Thyroid gland (tissue), 4 donors: ENCODE measurements at places on chromosomes 1 and 21.

DNA sequence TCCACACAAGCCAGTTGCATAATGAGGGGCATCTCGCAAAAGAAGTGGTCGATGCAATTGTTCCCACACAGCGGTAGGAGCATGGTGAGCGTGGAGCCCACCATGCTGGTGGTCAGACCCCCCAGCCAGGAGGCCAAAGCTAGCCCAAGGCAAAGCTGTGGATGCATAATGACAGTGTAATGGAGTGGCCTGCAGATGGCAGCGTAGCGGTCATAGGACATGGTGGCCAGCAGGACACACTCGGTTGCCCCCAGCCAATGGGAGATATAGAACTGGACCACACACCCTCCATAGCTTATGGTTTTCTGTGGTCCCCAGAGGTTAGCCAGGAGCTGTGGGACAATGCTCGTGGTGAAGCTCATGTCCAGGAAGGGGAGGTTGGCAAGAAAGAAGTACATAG lies 4.3 kb downstream of the OR2C3 start:
- H3K27me3 ChIP-seq, result no peaks in the 10 kb centered on the region
- no peak overlapping the region for H3K27ac ChIP-seq
- H3K4me1 ChIP-seq, result no peaks in the 10 kb centered on the region
- no peak overlapping the region for H3K4me3 ChIP-seq

- peaks cover 5% of the 10 kb centered on the region for H3K36me3 ChIP-seq
- no peak overlapping the region for H3K4me3 ChIP-seq
- no peak overlapping the region for H3K27ac ChIP-seq
- DNase-seq, result no peak
- no peaks in the 10 kb centered on the region for H3K27me3 ChIP-seq
Measured at GRCh38 chr1:25566730-25567341, 23.4 kb downstream of the LDLRAP1 start.

GRCh38 chr1:230839173-230839572 lies 29.1 kb downstream of the C1orf198 start:
- H3K36me3 ChIP-seq, result peaks cover 26% of the 10 kb centered on the region
- no peaks in the 10 kb centered on the region for H3K4me1 ChIP-seq
- H3K4me3 ChIP-seq, result no peak overlapping the region
- DNase-seq, result no peak
- H3K27me3 ChIP-seq, result no peaks in the 10 kb centered on the region

DNA sequence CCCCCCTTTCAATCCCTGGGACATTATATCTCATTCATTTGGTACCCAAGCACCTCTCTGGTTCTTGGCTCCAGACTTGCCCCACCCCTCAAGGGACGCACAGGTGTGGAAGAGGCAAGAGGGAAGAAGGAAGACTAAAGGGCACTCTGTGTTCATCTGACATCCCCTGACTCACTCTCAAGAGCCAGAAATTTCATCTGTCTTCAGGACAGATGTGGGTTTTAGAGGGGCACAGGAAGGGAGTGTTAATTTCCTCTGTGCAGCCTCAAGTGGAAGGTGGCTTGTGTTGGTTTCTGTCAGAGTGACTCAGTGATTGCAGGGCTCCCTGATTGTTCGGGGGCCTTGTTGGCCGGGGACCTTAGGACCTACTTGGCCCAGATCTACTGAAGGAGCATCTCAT lies 2.4 kb downstream of the C2CD4D start:
- H3K4me3 ChIP-seq, result no peak overlapping the region
- H3K27me3 ChIP-seq, result no peaks in the 10 kb centered on the region
- H3K36me3 ChIP-seq, result no peaks in the 10 kb centered on the region
- peak overlapping the region; percentile 72 for H3K27ac ChIP-seq

DNA sequence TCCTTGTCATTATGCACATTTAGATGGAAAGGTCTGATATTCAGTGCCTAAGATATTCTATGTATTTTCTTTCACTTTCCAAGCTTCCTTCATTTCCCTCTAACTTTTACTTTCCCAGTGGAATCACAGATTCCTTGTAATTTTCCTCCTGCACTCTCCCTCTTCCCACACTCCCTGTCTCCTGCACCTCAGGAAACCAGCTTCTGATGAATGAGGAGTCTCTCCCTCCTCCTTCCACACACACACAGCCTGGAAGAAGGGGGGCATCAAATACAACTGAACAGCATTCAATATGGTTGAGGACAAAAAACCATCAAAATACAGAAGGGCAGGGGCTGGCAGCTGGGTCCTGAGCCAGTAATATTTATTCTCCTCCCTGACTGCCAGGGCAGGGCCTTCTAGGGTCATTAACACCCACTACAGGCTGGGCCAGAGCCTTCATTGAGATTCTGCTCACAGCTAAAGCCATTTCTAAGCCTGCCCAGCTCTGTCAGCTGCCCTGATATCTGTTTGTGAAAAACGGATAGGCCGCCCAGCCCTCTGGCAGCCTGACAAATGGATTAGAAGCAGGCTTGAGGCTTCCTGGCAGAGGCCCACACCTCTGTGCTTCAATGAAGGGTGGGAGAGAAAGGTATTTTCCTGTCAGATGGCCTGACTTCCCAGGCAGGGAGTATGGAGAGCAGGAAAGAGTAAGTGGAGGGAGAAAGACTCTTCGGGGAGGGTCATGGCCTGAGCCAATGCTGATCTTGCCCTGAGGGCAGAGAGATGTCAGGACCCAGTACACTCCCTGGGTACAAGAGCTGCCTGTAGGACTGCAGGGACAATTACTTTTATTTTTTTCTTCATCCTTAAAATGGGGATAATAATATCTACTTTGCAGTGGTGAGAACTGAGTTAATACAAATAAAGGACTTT lies 138.9 kb upstream of the SPATA6 start:
- no peaks in the 10 kb centered on the region for H3K27me3 ChIP-seq
- H3K36me3 ChIP-seq, result no peaks in the 10 kb centered on the region
- H3K4me3 ChIP-seq, result no peak overlapping the region
- H3K4me1 ChIP-seq, result peaks cover 6% of the 10 kb centered on the region

DNA sequence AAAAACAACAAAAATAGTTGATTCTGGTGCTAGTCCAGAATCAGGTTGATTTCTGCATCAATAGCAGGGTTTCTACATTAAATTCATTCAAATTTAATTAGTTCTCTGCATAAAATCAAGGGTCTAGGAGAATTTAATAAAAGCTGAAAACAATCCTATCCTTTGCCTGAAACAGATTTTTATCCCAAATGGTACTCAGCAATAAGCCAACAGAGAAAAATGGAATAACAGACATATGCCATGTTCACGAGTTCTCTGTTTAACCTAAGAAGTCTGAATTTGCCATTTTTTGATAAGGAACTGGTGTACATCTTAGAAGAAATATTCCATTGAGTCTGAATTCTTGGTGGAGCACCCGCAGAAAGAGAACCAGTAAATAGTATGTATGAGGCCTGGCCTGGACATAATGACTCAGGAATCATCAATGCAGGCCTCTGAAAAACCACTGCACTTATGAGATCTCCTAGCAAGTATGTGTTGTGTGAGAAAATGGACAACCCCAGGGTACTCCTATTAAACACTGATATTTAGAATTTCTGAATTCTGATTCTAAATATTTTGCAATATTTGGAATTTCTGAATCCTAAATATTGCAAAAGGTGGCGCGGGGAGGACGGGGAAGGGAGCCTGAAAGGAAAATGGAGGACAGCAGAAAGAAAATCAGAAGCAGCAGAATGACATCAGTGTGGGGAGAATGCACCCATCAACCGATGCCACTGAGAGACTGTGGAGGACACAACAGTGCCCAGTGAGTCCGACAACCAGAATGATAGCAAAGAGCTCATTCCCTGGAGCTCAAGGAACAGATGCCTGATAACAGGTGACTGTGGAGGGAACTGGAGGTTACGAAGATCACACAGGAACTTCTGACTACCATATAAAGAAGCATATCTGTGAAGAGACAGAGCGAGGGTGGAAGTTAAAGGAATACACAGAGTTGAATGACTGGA lies 97.6 kb downstream of the APP start:
- no peak overlapping the region for H3K4me3 ChIP-seq
- H3K36me3 ChIP-seq, result no peaks in the 10 kb centered on the region
- H3K27me3 ChIP-seq, result no peaks in the 10 kb centered on the region
- DNase-seq, result no peak
- peaks cover 37% of the 10 kb centered on the region for H3K4me1 ChIP-seq

DNA sequence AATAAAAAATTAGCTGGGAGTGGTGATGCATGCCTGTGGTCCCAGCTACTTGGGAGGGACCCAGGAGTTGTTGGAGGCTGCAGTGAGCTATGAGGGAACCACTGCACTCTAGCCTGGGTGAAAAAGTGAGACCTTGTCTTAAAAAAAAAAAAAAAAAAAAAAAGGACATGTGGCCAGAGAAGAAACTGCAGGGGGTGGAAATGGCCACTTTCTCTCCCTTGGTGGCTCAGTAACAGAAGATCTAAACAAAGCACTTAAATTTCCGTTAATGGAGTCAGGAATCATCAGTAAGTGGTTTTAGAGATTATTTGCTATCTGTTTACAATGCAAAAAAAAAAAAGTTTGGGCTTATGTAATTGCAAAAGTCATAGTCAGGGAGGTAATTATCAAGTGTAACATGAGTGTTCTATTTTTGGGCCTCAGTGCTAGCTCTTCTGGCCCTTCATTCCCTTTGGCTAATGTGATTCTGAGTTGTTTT lies 19.3 kb upstream of the OPRD1 start:
- no peaks in the 10 kb centered on the region for H3K4me1 ChIP-seq
- no peaks in the 10 kb centered on the region for H3K36me3 ChIP-seq
- no peak for DNase-seq
- no peak overlapping the region for H3K27ac ChIP-seq
- H3K4me3 ChIP-seq, result no peak overlapping the region

GRCh38 chr1:234833118-234833517 lies 223.1 kb upstream of the IRF2BP2 start:
- H3K27me3 ChIP-seq, result no peaks in the 10 kb centered on the region
- H3K4me1 ChIP-seq, result no peaks in the 10 kb centered on the region
- H3K4me3 ChIP-seq, result no peak overlapping the region
- no peaks in the 10 kb centered on the region for H3K36me3 ChIP-seq
- no peak for DNase-seq

DNA sequence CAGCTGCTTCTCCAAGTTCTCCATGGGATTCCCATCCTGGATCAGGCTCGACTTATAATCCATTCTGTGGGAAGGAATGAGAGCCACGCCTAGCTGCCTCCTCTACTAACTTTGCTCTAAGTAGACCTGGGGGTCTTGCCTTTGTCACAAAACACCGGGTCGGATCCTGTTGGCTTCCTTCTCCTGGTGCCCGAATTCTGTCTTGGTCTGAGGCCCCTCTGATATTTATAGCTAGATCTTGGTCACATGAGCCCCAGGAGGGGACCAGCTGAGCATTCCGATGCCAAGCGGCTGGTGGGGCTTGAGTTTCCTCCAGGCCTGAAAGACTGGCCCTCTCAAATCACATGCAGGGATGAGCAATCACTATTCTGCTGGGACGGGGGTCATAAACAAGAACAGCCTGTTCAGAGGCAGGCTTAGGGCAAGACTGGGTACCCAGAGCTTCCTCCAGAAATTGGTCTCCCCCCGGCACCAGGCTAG lies at the start of gene TRIM63:
TRIM63 (minus strand) TSS at position 199 of the 480 bp plus-strand sequence; CDS start at position 63, 136 bp downstream.
- H3K4me3 ChIP-seq, result no peak within 1 kb of the TSS
- no peak for DNase-seq
- no peaks in the 10 kb centered on the region for H3K27me3 ChIP-seq
- H3K4me1 ChIP-seq, result no peaks in the 10 kb centered on the region
- H3K27ac ChIP-seq, result no peak within 1 kb of the TSS

DNA sequence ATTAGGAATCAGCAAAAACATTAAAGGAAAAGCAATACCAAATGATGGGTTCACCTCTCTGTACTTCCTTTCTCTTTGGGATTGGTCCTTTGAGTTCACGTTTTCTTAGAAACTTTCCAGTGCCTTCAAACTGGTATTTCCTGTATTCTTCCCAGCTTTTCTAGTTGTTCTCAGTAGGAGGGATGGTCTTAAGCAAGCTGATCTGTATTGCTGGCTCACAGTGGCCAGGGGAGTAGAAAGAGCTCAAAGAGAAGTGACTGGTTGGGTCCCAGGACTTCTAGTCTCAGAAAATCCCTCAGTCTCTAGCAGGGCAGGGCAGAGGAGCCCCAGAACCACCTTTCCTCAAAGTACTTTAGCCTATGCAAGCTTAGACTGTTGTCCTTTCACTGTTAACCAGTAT lies 10.1 kb upstream of the USP24 start:
- no peak for DNase-seq
- no peaks in the 10 kb centered on the region for H3K27me3 ChIP-seq
- H3K4me1 ChIP-seq, result no peaks in the 10 kb centered on the region
- H3K36me3 ChIP-seq, result no peaks in the 10 kb centered on the region

DNA sequence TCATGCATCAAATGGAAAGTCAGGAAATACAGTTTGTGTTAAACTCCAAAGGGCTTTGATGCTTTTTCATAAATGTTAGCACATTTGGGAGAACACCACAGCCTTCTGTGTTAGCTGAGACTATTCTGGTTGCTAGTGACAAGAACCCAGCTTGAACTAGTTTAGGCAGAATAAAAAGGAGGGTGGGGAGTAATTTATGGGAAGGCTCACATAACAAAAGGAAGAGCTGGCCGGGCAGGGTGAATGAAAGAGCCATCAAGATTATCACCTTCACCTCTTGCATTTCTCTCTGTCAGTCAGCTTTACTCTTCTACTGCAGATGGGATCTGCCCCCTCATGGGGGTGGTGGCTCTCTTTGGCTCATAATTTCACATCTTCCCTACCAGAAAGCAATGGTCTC lies 75.4 kb upstream of the VTCN1 start:
- no peaks in the 10 kb centered on the region for H3K36me3 ChIP-seq
- DNase-seq, result no peak
- no peak overlapping the region for H3K27ac ChIP-seq
- H3K4me1 ChIP-seq, result no peaks in the 10 kb centered on the region

DNA sequence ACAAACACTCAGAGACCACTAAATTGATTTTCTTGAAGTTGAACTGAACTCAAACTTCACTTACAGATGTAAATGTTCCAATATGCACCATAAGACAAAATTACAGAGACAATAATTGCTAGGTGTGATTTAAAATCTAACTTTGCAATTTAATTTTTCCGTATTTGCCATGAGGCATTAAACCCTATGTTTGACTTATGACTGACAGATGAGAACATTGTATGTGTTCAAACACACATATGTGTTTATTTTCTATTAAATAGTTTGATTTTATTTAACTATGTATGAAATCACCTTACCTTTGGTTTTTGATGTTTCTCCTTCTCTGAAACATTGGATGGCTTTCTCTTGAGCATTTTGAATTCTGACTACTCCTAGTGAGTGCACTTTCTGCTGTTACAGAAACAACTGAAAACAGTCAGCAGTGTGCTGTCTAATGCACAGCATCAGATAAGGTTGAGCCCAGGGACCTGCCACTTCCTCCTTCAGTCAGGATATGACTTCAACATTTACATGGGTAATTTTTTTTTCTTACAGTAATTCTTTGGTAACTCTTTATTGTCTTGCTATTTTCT lies at the start of gene SAMSN1:
SAMSN1 (minus strand) TSS at position 410 of the 575 bp plus-strand sequence; CDS start at position 356, 54 bp downstream.
- H3K36me3 ChIP-seq, result no peaks in the 10 kb centered on the region
- no peaks in the 10 kb centered on the region for H3K4me1 ChIP-seq
- no peaks in the 10 kb centered on the region for H3K27me3 ChIP-seq
- DNase-seq, result no peak
